Urinary bladder (tissue), 4 donors: ENCODE measurements at places on chromosomes 2 and 18. TPM values are rescaled to one million over a fixed set of nuclear protein-coding genes. Genes with fewer than 3 reads are reported as not detected.

GRCh38 chr2:205682971-205683501 is 735 bp downstream of the NRP2 start:
- no peak for DNase-seq

DNA sequence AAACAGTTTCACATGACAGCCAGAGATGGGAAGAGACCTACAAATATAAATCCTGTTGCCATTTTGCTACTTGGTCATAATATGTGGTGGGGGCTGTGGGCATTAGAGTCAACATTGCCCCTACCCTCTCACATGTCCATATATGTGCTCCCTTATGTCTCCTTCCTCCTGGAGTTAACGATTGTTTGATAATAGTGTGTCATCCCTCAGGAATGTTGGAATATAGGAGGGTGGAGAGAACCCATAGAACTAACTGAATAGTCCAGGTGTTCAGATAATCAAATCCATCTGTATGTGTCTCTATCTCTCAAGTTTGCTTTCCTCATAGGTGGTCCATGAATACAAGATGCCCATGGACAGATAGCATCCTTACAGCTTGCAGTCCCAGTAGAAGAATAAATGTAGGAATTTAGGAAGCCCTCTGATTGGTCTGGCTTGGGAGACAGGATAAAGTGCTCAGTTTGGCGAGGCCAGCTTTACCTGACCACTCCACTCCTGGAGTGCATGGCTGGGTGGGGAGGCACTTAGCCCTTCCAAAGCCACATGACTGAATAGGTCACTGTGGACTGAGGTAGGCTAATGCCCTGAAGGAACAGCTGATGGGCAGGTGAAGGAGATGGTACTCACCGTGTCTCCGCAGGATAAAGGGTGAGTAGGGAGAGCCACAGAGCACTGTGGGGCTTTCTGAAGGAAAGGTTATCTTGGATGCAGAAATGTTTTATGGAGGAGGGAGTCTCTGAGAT is 166.9 kb downstream of the CDCA7 start:
- no peak for DNase-seq

DNA sequence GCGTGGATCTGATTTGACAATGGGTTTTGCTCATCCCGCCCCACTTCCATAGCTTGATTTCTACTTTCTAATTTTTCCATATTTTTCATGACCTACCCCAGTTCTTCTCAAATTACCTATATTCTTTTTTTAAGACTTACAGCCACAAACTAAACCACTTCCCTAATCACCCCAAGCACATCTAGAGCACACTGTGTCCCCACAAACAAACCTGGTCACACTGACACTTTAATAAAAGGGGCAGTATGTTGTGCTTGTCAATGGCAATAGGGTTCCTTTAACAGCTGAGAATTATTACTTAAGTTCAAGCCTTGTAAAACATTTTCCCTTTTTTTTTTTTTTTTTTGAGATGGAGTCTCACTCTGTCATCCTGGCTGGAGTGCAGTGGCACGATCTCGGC is 47.1 kb downstream of the MREG start:
- DNase-seq: no peak

GRCh38 chr2:203683932-203684556 is 22.4 kb upstream of the CD28 start:
- DNase-seq: no peak

The BCL2L11 gene
- 9.1 TPM for polyA plus RNA-seq

GRCh38 chr18:79524181-79525078 is 128.7 kb downstream of the NFATC1 start:
- DNase-seq: no peak

- no peak for DNase-seq
Measured at GRCh38 chr2:62471816-62472215, 34.2 kb downstream of the TMEM17 start.

The ANKRD36 gene
- 3.3 TPM for polyA plus RNA-seq

- no peak for DNase-seq
Measured at GRCh38 chr2:170226216-170226615, 48.3 kb downstream of the MYO3B start.
